ENCODE measurements at places on chromosomes 1 and 21. TPM values are rescaled to one million over a fixed set of nuclear protein-coding genes. Genes with fewer than 3 reads are reported as not detected.

STPG1 gene
- polyA plus RNA-seq = 3.5 TPM

DNA sequence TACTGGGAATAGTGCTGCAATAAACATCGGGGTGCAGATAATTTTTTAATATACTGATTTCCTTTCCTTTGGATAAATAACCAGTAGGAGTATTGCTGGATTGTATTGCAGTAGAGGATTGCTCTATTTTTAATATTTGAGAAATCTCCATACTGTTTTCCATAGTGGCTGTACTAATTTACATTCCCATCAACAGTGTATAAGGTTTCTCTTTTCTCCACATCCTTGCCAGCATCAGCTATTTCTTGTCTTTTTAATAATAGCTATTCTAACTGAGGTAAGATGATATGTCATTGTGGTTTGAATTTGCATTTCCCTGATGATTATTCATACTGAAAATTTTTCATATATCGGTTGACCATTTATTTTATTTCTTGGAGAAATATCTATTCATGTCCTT, 31.1 kb downstream of the GJA5 start:
- DNase-seq = no peak

DNA sequence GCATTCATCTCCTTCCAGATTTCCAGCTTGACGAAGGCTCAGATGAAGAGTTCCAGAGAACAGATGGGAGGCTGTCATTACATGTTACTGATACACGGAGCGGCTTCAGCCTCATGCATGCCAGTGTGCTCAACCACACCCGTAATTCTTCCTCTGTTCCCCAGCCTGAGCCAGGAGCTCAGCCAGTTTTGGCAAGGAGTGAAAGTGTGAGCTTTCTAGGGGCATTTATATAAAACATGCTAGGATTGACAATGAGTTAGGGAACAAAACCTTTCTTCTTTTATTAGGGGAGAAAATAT, 290.4 kb upstream of the PLXNA2 start:
- no peak for DNase-seq

- no peak for DNase-seq
Observed at GRCh38 chr1:87956750-87957149, 628.1 kb downstream of the LMO4 start.

DNA sequence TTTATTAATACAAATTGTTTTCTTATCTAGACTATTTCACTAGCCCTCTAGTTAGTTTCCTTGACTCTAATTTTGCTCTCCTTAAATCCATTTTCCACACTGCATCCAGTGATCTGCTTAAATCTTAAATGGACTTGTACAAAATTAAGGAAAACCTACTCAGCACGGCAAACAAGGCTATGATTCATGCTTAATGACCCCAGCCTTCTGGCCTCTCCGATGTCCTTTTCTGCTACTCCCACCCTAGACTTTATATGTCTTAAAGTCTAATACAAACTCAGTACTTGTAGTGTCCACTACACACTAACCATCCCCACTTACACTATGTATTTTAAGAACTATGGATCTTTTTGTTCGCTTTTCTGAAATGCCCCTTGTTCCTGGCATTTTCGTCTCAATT, 2.2 kb downstream of the TMED5 start:
- DNase-seq = no peak

- no peak for DNase-seq
Observed at GRCh38 chr1:4778056-4778455, 123.6 kb downstream of the AJAP1 start.

- no peak for DNase-seq
Observed at GRCh38 chr1:41564741-41565475, 80.4 kb upstream of the EDN2 start.

- no peak for DNase-seq
Observed at GRCh38 chr1:19065526-19066247, 109.2 kb upstream of the IFFO2 start.
